ENCODE measurements at places on chromosomes 16 and 17. TPM values are rescaled to one million over a fixed set of nuclear protein-coding genes. Genes with fewer than 3 reads are reported as not detected.

DNA sequence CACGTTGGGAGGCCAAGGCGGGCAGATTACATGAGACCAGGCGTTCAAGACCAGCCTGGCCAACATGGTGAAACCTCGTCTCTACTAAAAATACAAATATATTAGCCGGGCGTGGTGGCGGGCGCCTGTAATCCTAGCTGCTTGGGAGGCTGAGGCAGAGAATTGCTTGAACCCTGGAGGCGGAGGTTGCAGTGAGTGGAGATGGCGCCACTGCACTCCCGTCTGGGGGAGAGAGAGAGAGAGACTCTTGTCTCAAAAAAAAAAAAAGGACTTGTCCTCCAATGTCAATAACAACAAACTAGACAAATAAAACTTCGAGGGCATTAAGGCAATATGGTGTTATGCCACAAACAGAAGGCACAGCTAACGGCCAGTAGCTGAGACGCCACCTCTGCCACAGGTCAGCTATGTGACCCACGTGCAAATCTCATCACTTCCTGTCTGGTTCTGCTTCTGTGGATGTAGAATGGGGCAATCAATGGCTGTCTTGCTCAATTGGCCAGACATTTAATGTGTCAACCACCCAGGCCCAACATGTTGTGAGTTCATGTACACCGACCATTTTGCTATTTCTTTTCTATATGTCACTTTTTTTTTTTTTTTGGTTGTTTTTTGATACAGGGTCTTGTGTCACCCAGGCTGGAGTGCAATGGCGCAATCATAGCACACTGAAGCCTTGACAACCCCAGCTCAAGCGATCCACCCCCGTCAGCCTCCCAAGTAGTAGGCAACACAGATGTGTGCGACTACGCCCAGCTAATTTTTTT, 834 bp upstream of the TXNDC11 start:
- H3K27ac ChIP-seq = peak overlapping the region; percentile 99
- no peaks in the 10 kb centered on the region for H3K4me1 ChIP-seq
- no peaks in the 10 kb centered on the region for H3K27me3 ChIP-seq
- peak; percentile 72 for DNase-seq
- H3K4me3 ChIP-seq = peak overlapping the region; percentile 97

DNA sequence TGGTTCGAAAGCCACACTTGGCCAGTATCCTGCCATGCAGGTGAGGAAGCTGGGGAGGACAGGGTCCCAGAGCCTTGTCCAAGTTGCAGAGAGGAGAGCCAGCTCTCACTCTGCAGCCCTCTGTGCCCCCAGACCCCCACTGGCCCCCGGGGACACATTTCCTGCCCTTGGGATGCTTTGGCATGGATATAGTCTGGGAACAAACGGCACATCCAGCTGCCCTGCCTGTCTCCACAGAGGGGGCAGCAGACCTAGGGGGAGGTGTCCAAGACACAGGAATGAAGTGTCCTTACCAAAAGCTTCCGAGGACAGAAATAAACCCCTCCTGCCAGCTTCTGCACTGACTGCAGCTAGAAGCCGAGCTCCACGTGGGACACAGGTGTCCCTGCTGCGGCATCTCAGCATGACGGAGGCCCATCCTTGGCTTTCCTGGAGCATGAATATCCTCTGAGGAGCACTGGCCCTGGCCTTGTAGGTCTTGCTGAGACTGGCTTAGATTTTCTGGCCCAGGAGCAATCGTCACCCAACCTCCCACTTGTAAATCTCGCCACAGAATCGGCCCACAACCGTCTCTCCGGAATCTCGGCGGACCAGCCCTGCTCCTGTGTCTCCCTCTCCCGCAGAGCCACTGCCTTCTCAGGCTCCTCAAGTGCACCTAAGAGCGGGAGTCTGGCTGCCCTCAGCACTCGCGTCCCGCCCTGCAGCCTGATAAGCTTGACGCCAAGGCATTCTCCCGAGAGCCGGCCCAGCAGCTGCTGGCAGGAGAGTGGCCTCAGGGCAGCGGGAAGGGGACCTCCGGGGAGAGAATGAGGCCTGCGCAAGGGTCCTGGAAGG, 1.1 kb upstream of the CAPN15 start:
- H3K27ac ChIP-seq = peak overlapping the region; percentile 95
- H3K4me3 ChIP-seq = peak overlapping the region; percentile 92
- H3K27me3 ChIP-seq = no peaks in the 10 kb centered on the region
- no peak for DNase-seq
- H3K4me1 ChIP-seq = peaks cover 50% of the 10 kb centered on the region
- H3K36me3 ChIP-seq = no peaks in the 10 kb centered on the region

DNA sequence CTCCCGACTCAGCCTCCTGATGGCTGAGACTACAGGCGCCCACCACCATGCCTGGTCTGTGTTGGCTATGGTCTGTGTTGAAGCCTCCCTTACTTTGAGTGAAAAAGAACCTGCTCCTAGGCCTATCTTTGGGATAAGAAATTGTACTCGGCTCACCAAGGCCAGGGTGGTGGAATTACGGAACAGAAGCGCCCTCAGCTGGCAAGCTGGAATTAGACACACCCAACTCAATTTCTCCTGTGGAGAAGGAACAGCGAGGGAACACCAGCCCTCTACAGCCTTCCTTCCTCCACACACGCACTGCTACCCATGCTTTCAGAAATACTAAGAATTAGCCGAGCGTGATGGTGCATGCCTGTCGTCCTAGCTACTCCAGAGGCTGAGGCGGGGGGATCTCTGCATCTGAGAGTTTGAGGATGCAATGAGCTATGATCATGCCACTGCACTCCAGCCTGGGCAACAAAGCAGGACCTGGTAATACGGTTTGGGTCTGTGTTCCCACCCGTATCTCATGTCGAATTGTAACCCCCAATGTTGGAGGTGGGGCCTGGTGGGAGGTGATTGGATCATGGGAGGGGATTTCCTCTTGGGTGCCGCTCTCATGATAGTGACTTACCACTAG, 40.1 kb upstream of the RBBP6 start:
- no peak for DNase-seq
- H3K27ac ChIP-seq = no peak overlapping the region
- H3K4me1 ChIP-seq = no peaks in the 10 kb centered on the region
- no peaks in the 10 kb centered on the region for H3K27me3 ChIP-seq
- no peaks in the 10 kb centered on the region for H3K36me3 ChIP-seq

GRCh38 chr16:70552675-70553074, 29.1 kb downstream of the SF3B3 start:
- H3K36me3 ChIP-seq = peaks cover 100% of the 10 kb centered on the region
- no peak for DNase-seq
- no peak overlapping the region for H3K4me3 ChIP-seq
- H3K27ac ChIP-seq = no peak overlapping the region
- H3K4me1 ChIP-seq = no peaks in the 10 kb centered on the region

DNA sequence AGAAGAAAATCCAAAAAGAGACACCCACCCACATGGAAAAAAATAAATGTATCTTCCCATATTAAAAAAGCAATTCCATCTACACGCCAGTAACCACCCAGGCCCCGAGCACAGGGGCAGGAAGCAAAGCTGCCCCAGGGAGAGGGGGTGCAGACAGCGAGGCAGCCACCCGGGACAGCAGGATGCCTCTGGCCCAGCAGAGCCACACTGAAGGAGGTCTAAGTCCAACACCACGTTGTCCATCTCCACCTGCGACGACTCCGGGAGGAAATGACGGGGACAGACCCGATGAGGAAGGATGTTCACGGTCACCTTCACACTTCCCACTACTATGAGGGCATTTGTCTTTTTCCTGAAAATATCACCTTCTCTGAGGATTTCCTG, 14.4 kb upstream of the CYTH1 start:
- peaks cover 83% of the 10 kb centered on the region for H3K36me3 ChIP-seq
- no peak overlapping the region for H3K27ac ChIP-seq
- H3K4me1 ChIP-seq = peaks cover 8% of the 10 kb centered on the region
- H3K4me3 ChIP-seq = no peak overlapping the region

DNA sequence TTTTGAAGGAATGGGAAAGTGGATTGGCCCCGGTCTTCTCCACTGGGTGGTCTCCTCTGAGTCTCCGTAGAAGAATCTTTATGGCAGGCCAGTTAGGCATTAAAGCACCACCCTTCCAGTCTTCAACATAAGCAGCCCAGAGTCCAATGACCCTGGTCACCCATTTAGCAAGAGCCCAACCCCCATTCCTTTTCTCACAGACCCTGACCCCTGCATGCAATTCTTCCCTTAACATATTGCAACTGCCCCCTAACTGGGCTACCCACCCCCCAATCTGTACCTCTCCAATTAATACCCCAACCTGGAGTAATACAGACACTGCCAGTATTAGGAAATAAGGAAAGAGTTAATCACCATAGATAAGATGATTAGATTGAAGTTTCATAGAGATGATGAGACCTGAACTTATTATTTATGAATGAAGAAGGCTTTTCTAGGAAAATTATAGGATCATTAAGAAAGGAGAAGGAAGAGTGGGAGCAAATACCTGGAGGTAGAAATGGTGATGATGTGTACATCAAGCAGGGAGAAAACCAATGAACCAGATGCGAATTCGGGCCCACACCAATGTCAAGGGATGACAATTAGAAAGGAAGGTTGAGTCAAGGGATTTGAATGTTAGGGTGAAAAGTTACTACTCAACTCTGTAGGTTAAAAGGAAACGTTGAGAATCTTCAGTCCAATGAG, 2.4 kb downstream of the CCL2 start:
- no peak overlapping the region for H3K27ac ChIP-seq
- H3K27me3 ChIP-seq = no peaks in the 10 kb centered on the region
- DNase-seq = no peak
- H3K4me1 ChIP-seq = peaks cover 70% of the 10 kb centered on the region

GRCh38 chr16:85007496-85008214, 3.7 kb downstream of the ZDHHC7 start:
- H3K4me1 ChIP-seq = peaks cover 46% of the 10 kb centered on the region
- DNase-seq = no peak
- H3K36me3 ChIP-seq = no peaks in the 10 kb centered on the region

DNA sequence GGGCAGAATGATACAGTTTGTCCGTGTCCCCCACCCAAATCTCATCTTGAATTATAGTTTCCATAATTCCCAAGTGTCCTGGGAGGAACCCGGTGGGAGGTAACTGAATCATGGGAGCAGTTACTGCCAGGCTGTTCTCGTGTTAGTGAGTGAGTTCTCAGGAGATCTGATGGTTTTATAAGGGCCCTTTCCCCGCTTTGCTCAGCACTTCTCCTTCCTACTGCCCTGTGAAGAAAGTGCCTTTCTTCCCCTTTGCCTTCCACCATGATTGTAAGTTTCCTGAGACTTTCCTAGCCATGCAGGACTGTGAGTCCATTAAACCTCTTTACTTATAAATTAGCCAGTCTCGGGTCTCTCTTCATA, 28.9 kb upstream of the SEC14L1 start:
- no peak for DNase-seq
- peak overlapping the region; percentile 6 for H3K27ac ChIP-seq
- H3K4me1 ChIP-seq = peaks cover 49% of the 10 kb centered on the region
- H3K36me3 ChIP-seq = no peaks in the 10 kb centered on the region

Gene ATP2C2
- total RNA-seq = not detected

Gene NPIPA3
- total RNA-seq = not detected

Gene TBX2
- total RNA-seq = 29.2 TPM

Gene MAPT
- 3.1 TPM for total RNA-seq

Gene CES4A
- 18.6 TPM for total RNA-seq

Gene MGAT5B
- 0.84 TPM for total RNA-seq

Gene CACNG3
- total RNA-seq = not detected
